ENCODE measurements at places on chromosomes 11 and 22. TPM values are rescaled to one million over a fixed set of nuclear protein-coding genes. Genes with fewer than 3 reads are reported as not detected.

PNPLA5 gene
- not detected for total RNA-seq

BEST1 gene
- total RNA-seq, result under 0.01 TPM

GSTT2B gene
- total RNA-seq, result 0.77 TPM

SGSM1 gene
- 5.9 TPM for total RNA-seq

HEPHL1 gene
- not detected for total RNA-seq

ALG8 gene
- total RNA-seq, result 16.1 TPM

CRACR2B gene
- 28.8 TPM for total RNA-seq

GNAZ gene
- total RNA-seq, result 0.22 TPM

HBG1 gene
- not detected for total RNA-seq

RAB36 gene
- total RNA-seq, result 1.0 TPM

MRGPRF gene
- total RNA-seq, result not detected

TRIM49 gene
- not detected for total RNA-seq

MYBPC3 gene
- total RNA-seq, result not detected

IL17REL gene
- total RNA-seq, result not detected

PATE2 gene
- 0.22 TPM for total RNA-seq

ZNF280B gene
- 0.54 TPM for total RNA-seq

OR2AT4 gene
- total RNA-seq, result not detected

All from dermis lymphatic vessel endothelial cell (primary cell).